DMS 273 treated with DMSO at 0.1 percent for 48 hours (cell line): ENCODE measurements at places on chromosomes 5 and 9.

DNA sequence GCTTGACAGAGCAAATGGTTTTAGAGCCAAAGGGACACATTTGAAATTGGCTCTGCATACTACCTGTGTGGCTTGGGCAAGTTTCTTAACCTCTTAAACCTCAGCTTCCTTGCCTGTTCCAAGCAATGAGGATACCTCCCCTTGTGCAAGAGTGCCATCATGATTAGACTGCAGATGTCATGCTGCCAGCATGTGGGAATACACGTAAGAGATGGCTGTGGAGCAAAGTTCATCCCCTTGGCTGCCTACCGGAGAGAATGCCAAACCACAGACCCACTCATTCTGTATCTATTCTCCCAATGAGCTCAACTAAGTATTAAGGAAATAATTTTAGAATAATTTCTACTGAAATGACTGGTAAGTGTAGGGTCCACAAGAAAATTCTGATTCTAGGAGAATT is 101.3 kb downstream of the WDR41 start:
- no peak for DNase-seq

DNA sequence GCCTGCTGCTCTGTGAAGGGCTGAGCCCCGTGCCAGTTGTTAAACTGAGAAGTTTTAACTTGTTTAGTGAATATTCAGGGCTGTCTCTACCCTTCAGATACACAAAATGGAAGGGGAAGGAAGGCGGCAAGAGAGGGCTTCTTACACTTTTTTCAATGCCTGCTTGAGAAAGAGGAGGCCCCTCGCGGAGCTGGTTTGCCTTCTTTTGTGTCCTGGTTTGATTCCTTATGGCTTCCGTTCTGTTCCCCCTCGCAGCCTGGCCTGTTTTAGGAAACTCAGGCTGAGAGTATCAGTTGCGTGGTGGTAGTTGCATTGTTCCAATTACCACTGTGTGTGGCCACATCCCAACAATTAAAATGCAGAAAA is 1.0 kb downstream of the FAM53C start:
- no peak for DNase-seq

DNA sequence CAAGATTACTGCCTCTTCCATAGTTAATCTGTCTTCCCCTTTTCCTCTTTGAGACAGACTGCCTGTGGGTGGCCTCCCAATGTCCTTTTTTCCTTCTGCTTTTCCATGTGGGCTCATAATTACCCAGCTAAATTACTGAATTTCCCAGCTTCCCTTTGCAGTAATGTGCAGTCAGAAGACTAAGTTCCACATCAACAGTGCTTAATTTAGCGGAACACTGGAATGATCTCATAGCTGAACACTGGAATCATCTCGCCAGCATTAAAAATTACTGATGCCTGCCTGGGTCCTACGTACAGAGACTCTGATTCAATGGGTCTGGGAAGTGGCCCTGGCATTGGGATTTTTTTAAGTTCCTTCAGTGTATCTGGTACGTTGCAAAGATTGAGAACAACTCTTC is 84.3 kb downstream of the DNAH5 start:
- no peak for DNase-seq

GRCh38 chr9:82912645-82913044 is 150.3 kb downstream of the RASEF start:
- DNase-seq, result no peak

GRCh38 chr5:103909391-103909790 is 346.8 kb upstream of the NUDT12 start:
- DNase-seq, result no peak

- no peak for DNase-seq
Measured at GRCh38 chr9:126743041-126743440, 61.8 kb upstream of the ZBTB43 start.

DNA sequence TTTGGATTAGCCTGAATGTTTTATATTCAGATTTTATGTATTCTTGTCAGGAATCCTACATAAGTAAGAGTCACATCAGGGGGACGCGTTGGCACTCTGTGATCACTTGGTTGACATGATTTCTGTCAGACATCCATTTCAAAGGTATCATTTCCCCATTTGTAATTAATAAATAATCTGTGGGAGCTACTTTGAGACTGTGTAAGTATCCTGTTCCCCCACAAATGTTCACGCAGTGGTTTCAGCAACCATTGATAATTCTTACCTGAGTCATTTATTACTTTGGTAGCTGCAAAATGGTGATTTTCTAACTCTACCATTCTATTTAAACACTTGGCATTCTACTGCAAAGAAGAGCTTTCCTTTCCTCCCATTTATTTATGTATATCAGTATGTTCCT is 56.9 kb upstream of the TBC1D2 start:
- DNase-seq, result no peak

GRCh38 chr9:129359162-129359811 is 181.2 kb upstream of the IER5L start:
- DNase-seq, result no peak

DNA sequence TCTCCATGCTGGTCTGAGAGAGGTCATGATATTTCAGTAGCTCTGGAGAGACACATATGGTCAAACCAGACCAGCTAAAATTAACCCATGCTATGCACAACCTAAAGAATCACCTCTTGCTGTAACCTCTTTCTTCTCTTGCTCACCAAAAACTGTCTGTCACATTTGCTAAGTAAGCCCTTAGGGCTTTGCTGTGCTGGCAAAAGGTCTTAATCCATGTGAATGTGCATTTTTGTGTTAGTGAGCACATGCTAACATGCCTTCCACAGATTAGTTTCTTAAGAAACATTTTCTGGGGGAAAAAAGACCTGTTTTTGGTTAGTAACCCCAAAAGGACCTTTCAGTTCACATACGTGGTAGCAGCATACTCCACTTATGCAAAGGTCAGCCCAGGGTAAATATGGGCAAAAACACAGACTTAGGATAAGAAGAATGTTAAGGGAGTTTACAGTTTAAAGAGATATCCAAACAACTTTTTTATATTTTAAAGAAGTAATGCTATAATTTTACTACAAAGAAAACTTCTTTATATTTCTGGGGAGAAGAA is 124.2 kb upstream of the CCDC152 start:
- DNase-seq, result no peak

DNA sequence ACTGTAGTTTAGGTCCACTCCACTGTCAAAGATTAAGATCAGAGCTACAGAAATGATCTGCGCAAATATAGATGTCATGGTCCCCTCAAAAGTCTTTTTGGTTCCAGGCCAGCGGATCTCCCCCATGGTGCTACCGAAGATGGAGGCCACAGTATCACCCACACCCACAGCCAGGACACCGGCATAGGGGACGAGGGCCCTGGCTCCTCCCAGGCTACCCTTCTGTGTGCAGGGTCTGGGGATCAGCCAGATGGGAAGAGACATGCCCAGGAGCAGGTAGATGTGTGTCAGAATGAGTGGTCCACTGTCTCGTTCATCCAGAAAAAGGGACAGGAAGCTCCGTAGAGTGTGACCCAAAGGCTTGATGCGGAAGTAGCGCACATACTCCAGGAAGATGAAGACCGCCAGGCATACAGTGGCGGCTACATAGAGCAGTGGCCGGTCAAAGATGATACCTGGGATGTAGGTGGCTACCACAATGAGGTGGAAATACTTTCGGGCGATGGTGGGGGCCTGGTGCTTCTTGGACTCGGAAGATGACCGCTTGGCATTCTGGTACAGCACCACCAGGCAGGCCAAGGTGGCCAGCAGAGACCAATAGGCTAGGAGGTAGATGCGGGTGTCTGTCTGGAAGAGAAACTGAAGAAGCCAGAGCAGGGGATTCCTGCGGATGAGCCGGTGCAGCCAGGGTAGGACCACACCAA is 1.5 kb downstream of the DOLK start:
- DNase-seq, result no peak

DNA sequence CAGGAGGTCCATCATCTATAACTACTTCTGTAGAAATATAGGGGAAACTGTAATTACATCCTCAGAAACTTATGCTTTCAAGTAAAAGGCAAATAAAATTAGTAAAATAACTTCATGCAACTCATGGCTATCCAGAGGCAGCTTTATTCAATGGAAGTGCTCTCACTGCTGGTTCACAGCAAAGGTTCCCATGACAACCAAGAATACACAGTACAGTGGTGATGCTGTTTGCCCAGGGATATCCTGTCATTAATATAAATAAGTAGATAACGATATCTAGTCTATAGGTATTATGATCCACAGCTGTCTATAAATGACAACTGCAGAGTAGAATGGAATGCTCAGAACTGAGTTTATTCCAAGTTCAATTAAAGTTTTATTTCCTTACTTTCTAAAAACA is 390.3 kb downstream of the PDE4D start:
- DNase-seq, result no peak

GRCh38 chr9:125332527-125332926 is 70.9 kb downstream of the GAPVD1 start:
- DNase-seq, result no peak

DNA sequence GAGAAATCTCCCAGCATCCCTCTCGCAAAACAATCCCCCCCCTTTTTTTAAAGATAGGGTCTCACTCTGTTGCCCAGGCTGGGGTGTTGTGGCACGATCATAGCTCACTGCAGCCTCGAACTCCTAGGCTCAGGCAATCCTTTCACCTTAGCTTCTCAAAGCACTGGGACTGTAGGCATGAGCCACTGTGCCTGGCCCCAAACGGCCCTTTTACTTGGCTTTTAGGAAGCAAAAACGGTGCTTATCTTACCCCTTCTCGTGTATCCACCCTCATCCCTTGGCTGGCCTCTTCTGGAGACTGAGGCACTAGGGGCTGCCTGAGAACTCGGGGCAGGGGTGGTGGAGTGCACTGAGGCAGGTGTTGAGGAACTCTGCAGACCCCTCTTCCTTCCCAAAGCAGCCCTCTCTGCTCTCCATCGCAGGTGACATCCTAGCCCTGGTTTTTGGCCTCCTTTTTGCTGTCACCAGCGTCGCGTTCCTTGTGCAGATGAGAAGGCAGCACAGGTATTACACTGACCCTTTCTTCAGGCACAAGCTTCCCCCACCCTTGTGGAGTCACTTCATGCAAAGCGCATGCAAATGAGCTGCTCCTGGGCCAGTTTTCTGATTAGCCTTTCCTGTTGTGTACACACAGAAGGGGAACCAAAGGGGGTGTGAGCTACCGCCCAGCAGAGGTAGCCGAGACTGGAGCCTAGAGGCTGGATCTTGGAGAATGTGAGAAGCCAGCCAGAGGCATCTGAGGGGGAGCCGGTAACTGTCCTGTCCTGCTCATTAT is 6.8 kb downstream of the CA9 start:
- DNase-seq, result no peak

GRCh38 chr5:180001136-180001535 is 70.4 kb downstream of the RNF130 start:
- DNase-seq, result no peak

DNA sequence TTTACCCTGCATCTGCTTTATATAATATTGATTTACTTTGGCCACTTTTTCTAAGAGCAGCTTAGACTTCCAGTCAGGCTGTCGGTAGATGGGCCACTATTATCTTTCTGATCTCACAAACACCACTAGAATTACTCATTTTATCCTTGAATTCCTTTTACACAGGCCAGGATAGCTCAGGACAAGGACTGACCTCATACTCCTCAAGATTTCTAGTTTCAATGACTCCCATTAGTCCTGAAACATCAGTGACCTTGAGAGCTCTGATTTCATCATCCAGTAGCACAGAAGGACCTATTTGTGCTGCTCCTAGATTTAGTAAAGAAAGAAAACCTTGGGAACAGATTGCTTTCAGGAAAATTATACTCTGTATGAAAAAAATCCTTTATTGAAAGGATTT is 727.9 kb upstream of the PTPRD start:
- DNase-seq, result no peak
